ENCODE measurements at places on chromosomes 6 and 20.
A peak's percentile ranks its signal among the peaks of the same experiment; 100 is the strongest.

- peak; percentile 92 for DNase-seq
Measured at GRCh38 chr20:23637282-23638221, at the start of gene CST3. Gene CST3, minus strand, starts transcription at chr20:23637955. Its CDS starts 93 bp downstream, at chr20:23637862.

GRCh38 chr6:15063253-15063853 lies 182.5 kb upstream of the JARID2 start:
- DNase-seq = no peak

- no peak for DNase-seq
Measured at GRCh38 chr6:150590446-150590845, 9.2 kb upstream of the PLEKHG1 start.

GRCh38 chr20:58327211-58327610 lies 17.7 kb downstream of the RAB22A start:
- DNase-seq = no peak

DNA sequence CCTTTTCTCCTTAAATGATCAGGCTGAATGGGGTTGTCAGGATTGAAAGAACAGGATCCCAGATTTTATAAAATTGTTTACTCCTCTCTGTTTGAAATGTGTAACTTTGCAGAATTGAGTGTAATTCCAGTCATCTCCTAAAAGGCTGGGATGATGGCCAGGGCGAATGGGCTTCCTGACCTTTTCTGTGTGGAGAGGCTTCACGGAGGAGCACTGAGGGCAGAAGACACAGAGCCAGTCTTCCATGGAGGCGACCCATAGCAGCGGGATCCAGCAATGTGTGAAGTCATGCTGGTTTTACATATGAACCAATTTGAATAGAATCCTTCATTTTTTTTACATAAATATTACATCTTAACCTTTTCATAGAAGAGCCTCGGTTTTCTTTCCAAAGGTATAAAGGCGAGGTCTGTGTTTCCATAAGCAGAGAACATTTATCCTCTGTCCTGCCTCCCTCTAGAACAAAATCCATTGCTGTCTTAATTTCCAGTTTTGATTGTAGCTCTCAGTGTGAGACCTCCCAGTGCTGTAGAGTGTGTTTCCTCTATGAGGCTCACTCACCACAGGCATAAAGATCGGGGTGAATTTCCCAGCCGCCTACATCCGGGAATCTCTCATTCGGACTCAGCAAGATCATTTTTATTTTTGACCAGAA lies 369.7 kb upstream of the FLRT3 start:
- DNase-seq = no peak

DNA sequence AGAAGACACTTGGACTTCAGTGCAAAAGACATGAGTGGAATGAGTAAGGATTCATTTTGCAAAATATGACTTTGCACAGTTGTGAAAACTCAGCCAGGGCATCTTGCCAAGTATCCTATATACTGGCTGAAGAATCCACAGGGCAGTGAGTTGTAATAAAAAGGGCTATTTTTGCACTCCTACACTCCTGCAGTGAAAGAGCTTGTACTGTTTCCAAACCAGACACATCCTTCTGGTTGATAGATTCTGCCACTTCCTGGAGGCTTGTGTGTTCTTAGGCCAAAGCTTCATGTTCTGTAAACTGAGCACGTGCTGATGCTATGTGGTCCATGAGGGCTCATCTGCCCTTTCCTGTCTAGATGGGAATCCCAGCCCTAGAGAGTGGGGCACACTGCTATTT lies 34.9 kb downstream of the GMPR start:
- peak; percentile 18 for DNase-seq

DNA sequence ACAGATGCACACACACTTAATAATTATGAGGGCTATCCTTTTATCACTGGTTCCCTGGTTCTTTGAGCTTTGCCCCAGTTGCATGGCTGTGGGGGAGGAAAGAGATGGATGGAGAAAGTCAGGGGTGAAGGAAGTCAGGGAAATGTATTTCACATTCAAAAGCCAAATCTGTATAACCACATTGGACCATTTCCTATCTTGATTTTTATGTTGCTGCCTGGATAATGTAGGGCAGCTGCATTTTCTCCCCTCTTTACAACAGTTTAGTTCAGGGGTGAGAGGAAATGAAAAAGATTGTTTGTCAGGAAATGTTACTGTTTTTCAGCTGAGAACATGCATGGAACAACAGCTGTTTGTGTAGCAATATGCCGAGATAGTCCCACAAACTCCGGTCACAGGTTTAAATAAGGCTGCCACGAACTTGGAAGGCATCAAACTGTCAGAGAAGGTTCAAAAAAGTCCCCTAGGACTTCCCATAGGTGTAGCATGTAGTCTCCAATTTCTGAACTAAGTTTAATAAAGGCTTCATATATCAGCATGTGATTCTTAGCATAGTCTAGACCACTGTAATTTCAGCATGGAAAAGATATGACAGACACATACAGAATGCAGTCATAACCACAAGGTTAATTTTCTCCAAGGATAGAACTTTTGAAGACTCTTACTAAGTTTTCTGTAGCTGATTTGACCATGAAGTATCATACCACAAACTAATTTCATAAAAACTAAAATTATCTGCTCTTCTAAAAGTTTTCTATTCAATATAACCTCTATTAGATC lies 82.1 kb upstream of the COL21A1 start:
- DNase-seq = peak; percentile 97

DNA sequence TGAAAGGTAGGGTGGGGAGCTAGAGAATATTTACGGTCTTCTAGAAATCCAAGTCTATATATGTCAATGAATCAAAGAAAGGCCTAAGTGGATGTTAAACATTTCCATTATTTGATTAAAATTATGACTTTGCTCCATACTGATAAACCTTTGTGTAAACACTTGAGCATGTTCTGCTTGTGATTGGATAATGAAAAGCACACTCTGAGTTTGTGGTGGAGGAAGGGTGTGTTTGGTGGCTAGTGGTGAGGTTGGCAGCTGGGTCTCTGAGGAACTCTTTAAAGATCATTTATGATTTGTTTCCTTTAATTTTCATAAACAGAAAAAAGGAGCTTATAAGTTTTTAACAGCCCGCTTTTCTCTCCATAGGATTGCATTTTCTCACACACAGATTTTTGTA lies 84.7 kb downstream of the RFPL4B start:
- DNase-seq = no peak

GRCh38 chr6:87308970-87309369 lies 13.4 kb upstream of the SMIM8 start:
- no peak for DNase-seq

DNA sequence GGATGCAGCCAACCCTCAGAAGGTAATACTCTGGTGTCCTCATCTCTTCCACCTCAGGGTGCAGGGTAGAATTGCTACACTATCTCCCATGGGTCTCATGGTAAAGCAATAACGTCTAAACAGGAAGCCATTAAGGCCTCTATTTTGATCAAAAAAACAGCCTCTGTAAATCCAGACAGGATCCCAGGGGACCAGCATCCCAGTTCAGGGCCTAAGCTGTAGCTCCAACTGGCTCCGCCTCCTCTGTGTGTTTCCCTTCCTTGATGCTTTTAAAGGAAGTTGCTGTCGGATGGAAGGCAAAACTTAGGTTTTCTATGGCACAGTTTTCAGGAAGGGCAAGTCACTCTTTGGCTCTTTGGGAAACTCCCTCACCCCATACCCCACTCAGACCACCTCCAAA lies 222.0 kb downstream of the MAFB start:
- no peak for DNase-seq

GRCh38 chr6:25176466-25176865 lies 102.7 kb upstream of the CARMIL1 start:
- DNase-seq = no peak

GRCh38 chr20:10925767-10926166 lies 252.0 kb upstream of the JAG1 start:
- DNase-seq = peak; percentile 44

DNA sequence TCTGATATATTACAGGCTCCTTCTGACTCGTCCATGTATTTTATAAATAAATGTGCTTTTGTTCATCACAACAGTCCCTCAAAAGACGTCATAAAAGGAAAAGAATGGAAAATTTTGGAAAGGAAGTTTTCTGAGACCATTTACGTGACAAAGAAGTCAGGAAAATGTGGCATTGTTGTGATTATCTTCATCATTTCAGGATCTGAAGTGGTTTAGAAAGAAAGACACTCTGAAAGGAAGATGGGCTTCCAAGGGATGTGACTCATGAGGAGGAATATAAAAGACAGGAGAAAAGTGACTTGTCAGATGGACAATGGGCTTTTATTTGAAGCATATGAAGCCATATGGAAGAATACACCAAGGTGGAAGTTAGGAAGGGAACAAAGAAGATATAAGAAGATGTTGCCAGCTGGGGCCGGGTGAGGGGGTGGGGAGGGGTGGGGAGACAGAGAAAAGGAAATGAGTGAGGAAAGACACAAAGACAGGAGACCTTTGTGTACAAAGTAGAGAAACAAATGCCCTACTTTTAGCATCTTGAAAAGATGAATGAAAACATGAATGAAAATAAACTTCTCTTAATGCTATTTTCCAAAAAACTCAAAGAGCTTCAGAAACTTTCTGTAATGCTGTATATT lies 190.3 kb upstream of the PREP start:
- DNase-seq = peak; percentile 38

- DNase-seq = no peak
Measured at GRCh38 chr20:4946986-4947385, 54.3 kb downstream of the SLC23A2 start.

DNA sequence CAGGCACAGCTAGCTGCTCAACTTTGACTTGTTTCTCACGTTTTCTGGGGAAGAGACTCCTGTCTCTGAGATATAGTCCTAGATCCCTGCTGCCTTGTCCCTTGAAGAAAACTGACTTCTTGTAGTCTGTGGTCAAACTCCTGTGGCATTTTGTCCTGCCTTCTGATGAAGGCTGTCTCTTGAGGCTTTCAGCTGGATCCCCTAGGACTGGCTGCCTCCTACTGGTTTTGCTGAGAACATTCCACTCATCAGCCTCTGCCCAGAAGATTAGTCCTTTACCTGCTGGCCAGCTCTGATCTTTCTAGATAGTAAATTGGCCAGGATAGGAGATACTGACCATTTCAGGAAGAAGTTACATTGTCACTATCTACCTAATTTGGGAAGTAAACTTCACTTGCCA lies 71.9 kb upstream of the CNR1 start:
- peak; percentile 7 for DNase-seq

GRCh38 chr20:16224836-16225235 lies 348.4 kb downstream of the KIF16B start:
- DNase-seq = no peak

- DNase-seq = no peak
Measured at GRCh38 chr20:38603286-38603685, 1.7 kb downstream of the ARHGAP40 start.

DNA sequence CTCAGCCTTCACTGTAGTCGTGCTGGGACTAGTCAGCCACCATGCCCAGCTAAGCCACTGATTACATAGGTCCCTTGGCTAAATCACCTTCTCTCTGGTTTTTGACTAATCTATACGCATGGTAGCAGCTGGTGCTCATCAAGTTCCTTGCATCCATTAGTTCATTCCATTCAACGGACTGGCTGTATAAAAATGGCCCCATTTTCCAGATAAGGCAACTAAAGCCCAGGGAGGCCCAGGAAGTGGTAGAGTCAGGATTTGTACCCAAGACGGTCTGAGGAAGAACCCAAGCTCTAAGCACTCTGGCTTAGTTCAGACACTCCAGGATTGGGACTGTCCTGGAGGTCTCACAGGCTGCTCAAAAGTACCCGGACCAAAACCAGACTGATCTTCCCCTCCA lies 4.9 kb downstream of the E2F1 start:
- no peak for DNase-seq

- DNase-seq = no peak
Measured at GRCh38 chr20:51171141-51171540, 148.2 kb upstream of the KCNG1 start.

- no peak for DNase-seq
Measured at GRCh38 chr6:159640322-159640721, 52.7 kb downstream of the SOD2 start.

DNA sequence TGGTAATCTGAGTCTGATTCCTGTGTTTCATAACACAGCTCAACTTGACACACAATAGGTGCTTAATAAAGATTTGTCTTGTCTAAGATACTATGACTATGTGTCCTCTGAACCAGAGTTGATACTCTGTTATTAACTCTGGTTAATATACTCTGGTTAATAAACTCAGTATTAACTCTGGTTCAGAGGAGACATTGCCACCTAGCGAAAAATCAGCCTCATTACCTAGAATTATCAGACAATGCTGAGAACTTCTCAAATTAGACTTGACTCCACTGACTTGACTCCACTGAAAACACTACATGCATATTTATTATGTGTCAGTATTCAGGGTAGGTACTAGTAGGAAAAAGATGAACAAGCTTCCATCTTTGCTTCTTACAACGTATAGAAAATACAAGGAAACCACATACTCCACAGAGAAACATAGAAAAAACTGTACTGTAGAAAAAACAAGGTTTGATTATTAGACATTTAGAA lies 73.9 kb downstream of the AHI1 start:
- peak; percentile 53 for DNase-seq

DNA sequence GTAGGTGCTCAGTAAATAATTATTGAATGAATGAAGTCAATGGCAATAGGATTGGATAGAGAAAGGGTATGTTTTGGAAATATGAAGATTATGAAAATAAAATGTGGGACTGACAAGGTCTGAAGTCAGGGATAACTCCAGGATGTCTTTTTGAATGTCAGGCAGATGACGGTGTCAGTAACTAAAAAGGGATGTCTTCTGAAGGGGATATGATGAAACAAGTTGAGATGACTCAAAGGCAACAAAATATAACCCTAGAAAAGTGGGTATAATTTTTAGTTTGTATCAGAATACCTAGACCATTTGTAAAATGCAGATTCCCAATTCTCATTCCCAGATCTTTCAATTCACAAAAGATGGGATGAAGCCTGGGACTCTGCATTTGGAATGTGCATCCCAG lies 257.3 kb upstream of the SGK1 start:
- DNase-seq = no peak

- no peak for DNase-seq
Measured at GRCh38 chr20:45962031-45962755, 9.8 kb downstream of the ZNF335 start.

GRCh38 chr20:46023999-46024398 lies 5.0 kb upstream of the SLC12A5 start:
- no peak for DNase-seq

DNA sequence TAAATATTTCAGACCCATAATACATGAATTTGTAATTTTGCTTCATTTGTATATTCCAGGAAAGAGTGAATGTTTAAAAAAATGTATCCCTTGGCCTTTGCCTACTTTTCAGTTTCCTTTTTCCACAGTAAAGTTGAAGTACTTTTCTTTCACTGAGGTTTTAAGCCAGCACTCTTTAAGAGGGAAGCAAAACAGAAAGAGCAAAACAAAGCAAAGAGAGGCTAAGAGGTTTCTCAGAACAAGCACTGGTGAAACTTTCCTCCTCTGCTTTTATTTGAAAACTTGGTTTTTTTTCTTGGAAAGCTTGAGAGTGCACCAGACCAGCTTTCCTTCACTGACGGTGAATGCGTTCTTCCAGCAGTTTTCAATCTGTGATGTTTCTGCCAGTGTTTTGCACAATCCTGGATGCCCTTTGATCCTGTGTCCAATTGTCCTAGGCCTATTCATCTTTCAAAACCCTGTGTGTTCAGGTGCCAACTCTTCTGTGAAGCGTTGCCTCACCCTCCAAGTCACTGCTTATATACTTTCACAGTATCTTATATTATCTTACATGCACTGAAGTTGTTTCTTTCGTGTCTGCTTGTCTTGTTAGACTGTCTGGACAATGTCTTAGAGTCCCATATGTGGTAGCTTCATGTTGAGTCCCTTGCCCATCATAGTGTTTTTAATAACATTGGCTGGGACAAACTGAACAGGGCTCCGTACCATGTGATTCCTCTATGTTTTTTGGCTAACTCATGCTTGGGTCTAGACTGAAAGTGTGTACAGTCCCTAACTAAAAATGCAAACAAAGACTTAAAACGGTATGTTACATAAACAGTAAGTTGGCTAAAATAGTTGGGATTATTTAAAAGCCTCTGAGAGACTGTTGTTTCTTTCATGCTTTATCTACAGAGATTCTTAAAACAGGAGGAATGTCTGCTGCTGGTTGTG lies 1.9 kb downstream of the RNF217 start:
- DNase-seq = peak; percentile 68
